Activated CD4-positive, alpha-beta T cell treated with anti-CD3 and anti-CD28 coated beads, Interleukin-2, Interleukin-6, amounts not matched to agents 100 ng/mL and 50 ng/mL, durations not matched to agents 16 hours and 8 hours (primary cell): ENCODE measurements at places on chromosomes 7 and 10.

DNA sequence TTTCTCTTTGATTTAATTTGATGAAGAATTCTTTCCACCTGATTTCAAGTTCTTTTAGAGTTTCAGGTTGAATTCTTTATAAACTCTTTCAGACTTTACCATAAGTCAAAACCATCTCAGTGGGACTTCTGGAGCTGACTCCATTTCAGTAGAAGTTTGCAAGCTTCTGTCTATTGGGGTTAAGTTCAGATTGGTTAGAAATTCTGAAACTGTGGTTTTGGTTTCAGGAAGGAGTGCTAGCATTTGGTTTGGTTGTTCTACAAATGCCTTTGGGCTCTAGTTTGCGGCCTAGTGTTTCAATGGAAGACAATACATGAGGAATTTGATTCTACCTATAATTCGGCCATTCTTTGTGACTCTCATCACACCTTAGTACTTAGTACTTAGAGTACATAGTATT lies 176.8 kb upstream of the RHOBTB1 start:
- peak; percentile 32 for DNase-seq

- DNase-seq: no peak
These were observed 5.5 kb downstream of the TACC2 start for GRCh38 chr10:121994429-121994941.

DNA sequence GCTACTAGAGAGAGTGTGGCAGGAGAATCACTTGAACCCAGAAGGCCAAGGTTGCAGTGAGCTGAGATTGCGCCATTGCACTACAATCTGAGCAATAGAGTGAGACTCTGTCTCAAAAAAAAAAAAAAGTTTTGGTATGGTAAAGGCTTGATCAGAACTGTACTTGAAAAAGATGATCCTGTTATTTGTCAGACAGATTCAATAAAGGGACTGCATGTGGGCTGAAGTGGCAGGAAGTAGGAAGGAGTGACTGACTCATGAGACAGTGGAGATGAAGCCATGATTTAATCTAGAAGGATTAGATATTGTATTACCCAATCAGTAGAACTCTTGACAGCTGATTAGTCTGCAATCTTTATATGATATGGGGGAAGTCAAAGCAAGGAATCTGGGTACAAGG lies 2.7 kb upstream of the TMEM254 start:
- DNase-seq: peak; percentile 57

GRCh38 chr7:18829858-18830285 lies 287.6 kb downstream of the TWIST1 start:
- no peak for DNase-seq

DNA sequence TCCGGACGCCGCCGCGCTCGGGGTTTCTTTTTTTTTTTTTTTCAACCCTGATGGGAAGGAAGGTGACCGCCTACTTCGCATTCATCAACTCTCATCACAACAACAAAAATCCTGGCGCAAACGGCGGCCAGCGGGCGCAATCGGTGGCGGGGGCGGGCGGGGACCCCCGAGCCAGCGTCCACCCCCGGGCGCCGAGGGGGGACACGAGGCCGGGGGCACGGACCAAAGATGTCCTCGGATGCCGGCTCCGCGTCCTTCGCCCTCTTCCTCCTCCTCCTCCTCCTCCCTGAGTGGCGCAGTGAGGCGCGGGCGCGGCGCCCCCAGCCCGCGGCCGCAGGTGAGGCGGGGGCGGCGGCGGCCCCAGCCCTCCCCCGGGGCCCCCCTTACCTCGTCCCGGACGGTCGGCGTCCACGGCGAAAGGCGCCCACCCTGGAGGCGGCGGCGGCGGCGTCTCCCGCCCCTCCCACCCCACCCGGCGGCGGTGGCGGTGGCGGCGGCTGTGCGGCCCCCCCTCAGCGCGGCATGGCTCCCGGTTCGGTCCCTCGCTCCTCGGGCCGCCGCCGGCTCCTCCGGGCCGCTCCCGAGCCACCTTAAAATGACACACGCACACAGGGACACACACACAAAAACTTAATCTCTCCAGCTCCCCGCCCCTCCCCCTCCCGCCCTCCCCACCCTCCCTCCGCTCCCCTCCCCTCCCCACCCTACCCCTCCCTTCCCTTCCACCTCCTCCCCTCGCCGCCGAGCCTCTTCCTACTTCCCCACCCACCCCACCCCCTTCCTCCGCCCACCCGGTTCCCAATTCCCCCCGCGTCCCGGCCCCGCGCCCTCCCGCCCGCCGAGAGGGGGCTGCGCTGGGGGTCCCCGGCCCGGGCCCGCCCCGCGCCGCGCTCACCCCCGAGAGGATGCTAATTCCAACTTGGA lies at the start of gene CTBP2:
CTBP2 (minus strand) TSS at position 632 of the 924 bp plus-strand sequence.
- no peak for DNase-seq

DNA sequence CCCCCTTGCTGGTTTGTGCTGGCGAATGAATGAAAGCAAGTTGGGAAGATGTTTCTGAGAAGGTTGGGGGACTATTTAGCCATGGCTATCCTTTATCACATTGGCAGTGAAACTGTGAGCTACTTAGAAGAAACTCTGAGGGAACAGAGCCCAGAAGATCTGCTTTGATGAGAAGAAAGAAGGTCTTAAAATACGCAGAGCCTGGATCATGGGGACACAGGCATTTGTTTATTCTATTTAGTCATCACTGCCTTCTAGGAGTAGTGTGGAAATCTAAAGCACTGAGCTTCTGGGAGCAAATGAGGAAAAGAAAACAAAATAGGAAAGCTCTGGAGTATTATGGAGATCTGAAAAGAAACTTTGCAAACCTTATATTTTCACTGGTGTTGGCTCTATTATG lies 28.5 kb downstream of the CPED1 start:
- no peak for DNase-seq

DNA sequence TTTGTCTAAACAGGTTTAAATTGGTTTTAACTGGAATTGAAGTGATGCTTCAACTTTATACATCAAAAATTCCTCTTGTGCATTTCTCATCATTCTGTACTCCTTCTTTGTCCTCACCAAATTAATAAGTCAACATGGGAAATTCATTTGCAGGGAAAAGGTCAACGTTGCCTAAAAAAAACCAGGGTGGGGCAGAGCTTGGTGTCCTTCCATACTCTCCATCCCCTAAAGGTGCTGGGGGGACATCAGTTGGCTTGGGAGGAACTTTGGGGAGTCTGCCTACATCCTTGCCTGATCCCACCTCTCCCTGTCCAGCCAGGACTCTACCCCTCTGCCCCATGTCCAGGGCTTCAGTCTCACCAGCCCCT lies 34.1 kb upstream of the SLC26A3 start:
- DNase-seq: no peak

DNA sequence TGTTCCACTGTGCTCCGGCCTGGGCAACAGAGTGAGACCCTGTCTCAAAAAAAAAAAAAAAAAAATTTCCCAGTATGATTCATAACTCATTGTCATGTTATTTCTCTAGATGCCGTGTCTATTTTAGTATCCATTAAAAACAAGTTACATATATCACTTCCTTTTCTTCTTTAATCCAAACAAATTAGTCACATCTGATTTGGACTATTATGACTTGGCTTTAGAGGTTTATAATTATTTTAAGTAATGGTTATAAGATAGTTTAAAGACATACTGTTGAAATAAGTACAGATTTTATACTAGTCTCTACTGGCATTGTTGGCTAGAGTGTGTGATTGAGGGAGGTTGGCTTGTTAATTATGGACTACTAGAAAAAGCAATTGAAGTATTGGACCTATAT lies 53.3 kb downstream of the ZMYND11 start:
- no peak for DNase-seq

DNA sequence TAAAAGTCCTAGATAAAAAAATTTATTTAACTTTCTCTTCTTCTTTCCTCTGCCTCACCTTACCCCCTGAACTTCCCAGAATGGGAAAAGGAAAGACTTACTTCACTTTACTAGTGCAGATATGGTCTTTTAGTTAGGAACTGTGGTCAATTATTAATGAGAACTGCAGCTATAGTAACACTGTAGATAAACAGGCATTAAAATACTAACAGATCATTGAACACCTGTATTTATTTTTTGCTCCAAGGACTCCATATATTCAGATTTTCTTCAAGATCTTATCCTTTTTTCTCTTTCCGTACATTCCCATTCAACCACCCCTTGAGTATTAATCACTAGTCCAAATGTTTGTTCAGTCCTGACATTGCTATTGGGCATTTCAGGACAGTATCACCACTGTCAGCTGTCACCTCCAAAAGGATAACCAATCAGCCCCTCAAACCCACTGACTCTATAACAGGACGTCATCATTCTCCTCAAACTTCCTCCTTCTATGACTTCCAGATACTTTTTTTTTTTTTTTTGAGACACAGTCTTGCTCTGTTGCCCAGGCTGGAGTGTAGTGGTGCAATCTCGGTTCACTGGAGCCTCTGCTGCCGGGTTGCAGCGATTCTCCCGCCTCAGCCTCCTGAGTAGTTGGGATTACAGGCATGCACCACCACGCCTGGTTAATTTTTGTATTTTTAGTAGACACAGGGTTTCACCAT lies 4.2 kb downstream of the CPVL start:
- no peak for DNase-seq

- no peak for DNase-seq
These were observed 26.6 kb downstream of the GNG11 start for GRCh38 chr7:93948106-93948505.

DNA sequence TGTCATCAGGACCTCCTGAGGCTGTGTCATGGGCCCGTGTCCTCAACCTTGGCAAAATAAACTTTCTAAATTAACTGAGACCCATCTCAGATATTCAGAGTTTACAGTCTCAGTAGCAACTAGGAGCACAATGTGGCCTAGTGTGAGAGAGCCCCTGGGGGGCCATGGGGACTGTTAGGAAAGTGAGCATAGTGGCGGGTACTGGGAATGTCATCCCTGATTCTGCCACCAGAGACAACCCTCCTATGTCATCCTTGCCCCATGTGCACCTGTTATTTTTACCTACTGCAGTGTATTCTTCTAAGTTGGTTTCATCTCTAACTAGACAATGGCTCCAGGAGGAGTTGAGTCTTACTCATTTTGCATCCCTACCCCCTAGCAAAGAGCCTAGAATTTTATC lies 78.6 kb downstream of the CCDC71L start:
- DNase-seq: no peak

DNA sequence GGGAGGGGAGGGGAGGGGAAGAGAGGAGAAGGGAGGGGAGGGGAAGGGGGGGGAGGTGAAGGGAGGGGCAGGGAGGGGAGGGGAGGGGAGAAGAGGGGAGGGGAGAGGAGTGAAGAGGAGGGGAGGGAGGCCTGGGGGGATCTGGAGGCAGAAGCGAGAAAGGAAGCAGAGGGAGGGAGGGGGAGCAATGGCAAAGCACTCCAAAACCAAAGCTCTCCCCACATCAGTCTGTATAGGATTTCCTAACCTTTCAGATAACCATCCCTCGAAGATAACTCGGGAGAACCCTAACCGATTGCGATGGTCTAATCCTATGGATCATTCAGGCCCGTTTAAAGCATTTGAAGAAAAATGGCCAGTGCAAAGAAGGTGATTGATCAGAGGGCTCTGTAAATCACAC lies 19.0 kb downstream of the EBF3 start:
- DNase-seq: no peak

DNA sequence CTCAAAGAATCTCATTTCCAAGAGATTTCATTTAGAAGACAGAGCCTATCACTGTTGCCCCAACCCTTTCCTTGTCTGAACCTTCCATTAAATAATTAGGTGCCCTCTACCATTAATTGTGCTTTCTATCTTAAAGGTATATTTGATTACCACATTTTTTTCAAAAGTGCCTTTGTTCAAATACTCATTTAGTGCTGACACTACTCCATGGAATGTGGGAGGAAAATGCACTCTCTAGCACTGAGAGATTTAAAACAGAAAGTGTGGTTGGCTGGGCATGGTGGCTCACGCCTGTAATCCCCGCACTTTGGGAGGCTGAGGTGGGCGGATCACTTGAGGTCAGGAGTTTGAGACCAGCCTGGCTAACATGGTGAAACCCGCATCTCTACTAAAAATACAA lies 119.8 kb downstream of the CACNA2D1 start:
- no peak for DNase-seq

DNA sequence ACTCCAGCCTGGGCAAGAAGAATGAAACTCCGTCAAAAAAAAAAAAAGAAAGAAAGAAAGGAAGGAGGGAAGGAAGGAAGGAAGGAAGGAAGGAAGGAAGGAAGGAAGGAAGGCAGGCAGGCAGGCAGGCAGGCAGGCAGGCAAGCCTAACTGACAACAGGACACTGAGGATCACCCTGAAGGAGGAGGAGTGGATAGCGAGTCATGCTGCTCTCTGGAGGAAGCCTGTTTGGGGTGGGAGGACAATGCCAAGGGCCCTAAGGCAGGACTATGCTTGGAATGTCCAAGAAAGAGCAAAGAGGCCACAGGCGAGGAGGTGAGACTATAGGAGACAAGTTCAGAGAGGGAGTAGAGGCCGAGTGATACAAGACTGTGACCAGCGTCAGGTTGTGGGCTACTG lies 107.0 kb upstream of the PARD3 start:
- DNase-seq: no peak

GRCh38 chr7:140631021-140631420 lies 9.6 kb downstream of the DENND2A start:
- no peak for DNase-seq

- DNase-seq: no peak
These were observed 13.4 kb downstream of the DPCD start for GRCh38 chr10:101601541-101601940.

DNA sequence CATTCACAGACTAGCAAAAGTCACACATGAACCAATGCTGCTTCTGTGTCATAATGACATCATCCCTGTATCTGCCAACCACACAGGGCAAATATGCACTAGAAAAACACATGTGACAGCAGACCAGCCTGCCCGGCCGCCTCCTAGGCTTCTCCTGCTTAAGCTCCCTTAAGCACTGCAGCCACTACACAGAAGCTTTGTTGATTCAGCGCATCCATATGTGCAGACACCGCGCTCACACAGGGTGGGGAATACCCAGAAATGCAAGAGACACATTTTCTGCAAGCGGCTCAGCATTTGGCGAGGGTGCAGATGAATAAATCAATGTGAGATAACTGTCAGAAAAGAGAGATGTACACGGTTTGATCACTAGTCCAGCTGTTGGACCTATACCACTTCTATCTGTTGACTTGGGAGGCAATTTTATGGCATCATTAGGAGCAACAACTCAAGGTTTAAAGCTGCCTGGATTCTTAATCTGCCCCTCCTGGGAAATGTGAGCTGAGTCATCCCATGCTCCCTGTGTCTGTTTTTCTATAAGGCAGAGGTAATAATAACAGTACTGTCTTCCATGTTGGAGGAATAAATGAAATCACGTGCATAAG lies 33.4 kb downstream of the CPXM2 start:
- no peak for DNase-seq

- no peak for DNase-seq
These were observed 188.9 kb downstream of the AHR start for GRCh38 chr7:17487343-17487742.

GRCh38 chr10:115129752-115130151 lies 36.6 kb downstream of the ATRNL1 start:
- DNase-seq: peak; percentile 27
